ENCODE measurements at places on chromosomes 2 and 18.

DNA sequence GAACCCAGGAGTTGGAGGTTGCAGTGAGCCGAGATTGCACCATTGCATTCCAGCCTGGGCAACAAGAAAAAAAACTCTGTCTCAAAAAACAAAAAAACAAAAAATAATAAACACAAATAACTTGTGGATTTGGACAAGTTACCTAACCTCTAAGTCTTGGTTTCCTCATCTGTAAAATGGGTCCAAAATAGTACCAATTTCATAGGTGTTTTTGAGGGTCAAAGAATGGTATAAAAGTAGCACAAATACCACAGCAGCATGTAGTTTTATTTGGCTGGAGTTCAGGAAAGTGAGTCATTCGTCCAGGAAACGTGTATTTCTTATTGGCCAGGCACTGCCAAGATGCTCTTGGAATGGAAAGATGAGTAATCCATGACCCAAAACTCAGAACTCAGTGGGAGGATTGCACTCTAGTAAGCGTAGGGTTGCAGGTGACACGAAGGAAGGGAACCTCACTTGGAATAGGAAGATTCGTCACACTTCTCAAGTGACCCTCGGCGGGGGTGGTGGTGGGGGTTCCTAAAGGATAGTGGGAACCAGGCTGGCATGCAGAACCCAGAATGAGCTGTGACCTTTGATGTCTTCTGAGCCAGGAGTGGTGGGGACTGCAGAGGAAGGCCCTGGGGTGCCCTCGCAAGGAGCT lies 24.4 kb downstream of the GRHL1 start:
- no peak for DNase-seq

- DNase-seq = no peak
Observed at GRCh38 chr2:38432820-38433606, 55.9 kb upstream of the ATL2 start.

DNA sequence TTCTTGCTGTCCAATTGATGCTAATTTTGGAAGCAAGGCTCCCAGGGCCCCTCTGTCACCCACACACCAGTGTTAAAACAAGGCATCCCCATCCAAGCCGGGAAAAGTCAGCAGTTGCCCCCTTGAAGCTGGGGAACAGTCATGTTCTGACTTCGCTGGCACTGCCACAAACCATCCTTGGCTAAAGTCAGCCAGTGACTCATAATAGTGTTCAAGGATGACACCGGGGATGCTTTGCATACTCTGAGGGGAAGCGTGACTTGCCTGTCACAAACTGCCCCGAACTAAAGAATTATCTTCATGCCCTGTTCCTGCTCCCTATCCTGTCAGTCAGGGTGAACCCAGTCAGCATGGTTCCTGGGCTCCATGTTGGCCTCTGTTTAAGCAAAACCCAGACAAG lies 37.0 kb downstream of the TGFA start:
- no peak for DNase-seq

DNA sequence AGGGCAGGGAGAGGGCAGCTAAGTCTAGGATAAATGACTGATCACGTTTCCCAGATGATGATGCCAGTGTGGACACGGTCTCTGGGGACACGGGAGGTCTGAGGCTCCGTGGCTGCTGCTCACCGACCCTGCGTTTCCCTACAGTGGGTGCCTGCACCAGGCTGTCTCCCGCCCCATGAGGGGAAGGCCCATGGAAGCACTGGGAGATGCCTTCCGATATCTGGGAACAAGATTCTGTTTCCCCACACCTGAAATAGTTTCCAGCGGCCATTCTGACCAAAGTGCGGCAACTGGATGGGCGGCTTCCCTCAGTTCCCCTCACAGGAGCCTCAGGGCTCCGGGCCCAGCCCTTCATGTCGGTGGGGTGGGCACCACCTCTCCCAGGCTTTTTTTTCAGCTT lies 83.1 kb downstream of the EDAR start:
- no peak for DNase-seq

GRCh38 chr2:234673961-234674759 lies 177.3 kb upstream of the ARL4C start:
- no peak for DNase-seq

GRCh38 chr18:74378179-74378682 lies 62.6 kb downstream of the C18orf63 start:
- no peak for DNase-seq

DNA sequence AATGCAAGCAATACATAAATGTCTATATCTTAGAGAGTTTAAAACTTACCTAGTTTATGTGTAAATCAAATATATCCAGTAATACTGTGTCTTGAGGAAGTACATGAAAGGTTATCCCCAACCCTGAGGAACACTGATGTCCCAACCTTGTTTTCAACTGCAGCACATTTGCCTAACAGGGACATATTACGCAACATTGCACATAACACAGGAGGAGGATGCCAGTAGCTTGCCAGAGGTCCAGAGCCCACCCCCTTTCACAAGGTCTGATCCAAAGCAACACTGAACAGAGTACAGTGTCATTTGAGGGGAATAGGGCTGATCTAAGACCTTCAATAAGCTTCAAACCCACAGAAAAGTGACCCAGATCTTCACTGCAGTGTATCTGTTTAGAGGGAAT lies 678.5 kb downstream of the ARHGAP15 start:
- DNase-seq = no peak

- DNase-seq = no peak
Observed at GRCh38 chr2:237447496-237447895, 33.5 kb upstream of the COL6A3 start.

DNA sequence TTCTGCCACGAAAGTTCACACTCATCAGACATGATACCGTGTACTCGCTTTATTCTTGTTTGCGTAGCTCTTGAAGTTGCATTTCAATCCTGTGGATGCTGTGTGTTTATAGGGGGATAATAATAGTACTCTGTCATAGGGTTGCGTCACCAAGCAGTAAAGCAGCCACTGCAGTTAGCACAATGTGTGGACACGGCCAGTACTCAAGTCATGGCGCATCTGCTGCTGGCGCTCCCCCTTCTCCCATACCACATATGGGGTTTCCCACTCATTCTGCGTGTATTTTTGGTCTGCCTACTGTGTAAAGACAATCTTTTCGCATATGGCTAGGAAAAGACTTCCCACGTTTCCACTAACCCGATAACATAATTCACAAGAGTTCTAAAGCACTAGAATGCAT lies 2.1 kb upstream of the ZBTB14 start:
- DNase-seq = no peak

- DNase-seq = no peak
Observed at GRCh38 chr2:22887845-22888244, 497.1 kb upstream of the KLHL29 start.

- DNase-seq = no peak
Observed at GRCh38 chr2:196431076-196431475, 208.4 kb upstream of the CCDC150 start.

DNA sequence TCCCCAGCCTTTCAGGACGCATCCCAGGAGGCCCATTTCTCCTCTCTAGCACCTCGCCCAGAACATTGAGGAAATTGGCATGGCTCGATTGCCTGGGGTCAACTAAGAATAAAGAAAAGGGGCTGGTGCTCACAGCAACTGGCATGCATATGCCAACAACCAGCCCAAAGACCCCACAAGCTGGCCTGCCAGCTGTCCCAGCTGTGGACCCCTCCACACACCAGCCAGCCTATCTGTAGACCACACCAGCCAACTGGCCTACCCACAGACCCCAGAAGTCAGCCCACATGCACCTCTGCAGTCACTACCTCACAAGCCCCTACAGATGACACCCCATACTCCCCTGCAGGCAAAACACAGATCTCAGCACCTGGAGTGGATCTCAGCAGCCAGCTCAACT lies 123.8 kb upstream of the ID2 start:
- no peak for DNase-seq

DNA sequence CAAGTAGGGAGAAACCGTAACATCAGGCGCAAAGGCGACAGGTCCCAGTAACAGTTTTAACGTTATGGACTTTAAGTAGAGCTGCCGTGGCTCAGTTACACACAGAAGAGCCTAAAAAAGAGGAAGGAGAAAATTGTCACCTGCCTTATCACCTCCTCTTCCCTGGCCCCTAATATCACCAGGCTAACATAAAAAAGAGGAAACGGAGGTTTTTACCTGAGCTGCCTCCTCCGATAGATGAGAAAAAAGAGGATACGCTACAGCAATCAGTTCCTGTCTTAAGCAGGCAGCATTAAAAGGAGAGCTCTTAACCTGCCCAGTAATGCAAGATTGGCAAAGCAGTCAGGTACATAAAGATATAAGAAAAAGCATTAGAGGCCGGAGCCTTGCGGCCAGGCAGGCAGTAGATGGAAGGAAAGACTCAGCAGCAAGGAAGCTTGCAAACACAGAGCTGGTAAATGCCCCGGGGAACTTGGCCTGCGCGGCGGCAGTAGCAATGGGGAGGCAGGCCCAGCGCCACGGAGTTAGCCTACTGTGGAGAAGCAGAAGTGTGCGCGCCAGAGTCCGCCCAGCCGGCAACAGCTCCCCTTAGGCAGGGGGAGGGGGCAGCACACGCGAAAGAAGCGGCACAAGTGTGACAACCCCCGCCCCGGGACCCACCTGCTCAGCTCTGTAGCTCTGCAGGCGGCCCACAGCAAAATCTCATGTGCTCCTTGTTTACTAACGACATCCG lies 116.3 kb upstream of the SCN7A start:
- no peak for DNase-seq

DNA sequence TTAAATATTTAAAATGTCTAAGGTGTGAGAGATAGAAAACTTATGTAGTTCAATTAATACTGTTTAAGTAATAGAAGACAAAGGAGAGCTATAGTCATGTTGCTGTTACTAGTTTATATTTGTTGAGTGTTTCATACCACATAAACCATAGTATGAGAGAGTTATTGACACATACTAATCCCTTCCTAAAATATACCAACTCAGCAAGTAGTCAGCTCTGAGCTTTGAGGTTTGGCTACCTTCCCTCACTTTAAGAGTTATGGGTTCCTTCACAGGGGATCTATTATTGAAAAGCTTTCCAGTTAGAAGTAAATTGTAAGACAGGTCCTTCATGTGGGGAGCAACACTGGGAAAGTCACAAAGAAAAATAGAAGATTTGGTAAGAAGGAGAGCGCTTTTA lies 701.6 kb upstream of the ZEB2 start:
- no peak for DNase-seq

GRCh38 chr2:104834431-104835153 lies 19.3 kb upstream of the POU3F3 start:
- DNase-seq = no peak

DNA sequence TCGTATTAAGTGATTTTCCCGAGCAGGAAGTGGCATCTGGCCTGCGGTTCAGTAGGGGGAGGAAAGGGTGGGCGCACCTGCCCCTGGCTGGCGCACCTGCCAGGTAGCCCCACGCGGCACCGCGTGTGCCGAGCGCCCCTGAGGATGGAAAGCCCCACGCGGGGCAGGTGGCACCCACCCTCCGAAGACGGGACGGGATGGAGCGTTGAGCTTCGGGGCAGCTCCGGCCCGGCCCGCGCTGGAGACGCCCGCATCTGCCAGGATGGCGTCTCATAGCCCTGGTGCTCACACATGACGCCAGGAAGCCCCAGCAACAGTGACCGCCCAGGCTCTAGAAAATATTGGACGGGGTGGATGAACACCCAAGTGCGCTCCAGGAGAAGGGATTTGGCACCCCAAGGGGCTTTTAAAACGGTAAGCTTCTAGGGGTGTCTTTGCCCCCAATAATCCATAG lies 2.5 kb upstream of the NFATC1 start:
- DNase-seq = no peak

DNA sequence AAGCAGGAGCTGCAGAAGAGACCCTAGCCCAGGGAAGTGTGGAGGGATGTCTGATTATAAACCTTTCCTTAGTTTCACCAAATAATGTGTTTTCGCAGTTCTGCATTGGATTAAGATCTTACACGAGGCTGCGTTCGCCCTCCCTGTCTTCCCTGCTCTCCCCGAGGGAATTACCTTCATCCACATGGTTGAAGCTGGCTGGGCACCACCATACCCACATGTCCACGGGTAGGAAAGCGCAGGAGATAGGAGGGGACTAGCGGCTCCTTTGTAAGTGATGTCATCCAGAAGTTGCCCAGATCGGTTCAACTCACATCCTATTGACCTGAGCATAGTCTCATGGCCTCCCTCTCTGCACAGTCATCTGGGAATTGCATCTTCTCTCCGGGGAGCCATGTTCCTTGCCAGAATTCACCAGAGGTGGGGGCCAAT lies 1.1 kb downstream of the TTL start:
- no peak for DNase-seq

GRCh38 chr2:85747441-85747840 lies 6.3 kb upstream of the ATOH8 start:
- no peak for DNase-seq

GRCh38 chr2:160884056-160884455 lies 276.2 kb upstream of the TANK start:
- no peak for DNase-seq

- DNase-seq = no peak
Observed at GRCh38 chr2:80238692-80239469, 65.7 kb downstream of the LRRTM1 start.

- no peak for DNase-seq
Observed at GRCh38 chr2:179020156-179020750, 29.7 kb downstream of the CCDC141 start.

DNA sequence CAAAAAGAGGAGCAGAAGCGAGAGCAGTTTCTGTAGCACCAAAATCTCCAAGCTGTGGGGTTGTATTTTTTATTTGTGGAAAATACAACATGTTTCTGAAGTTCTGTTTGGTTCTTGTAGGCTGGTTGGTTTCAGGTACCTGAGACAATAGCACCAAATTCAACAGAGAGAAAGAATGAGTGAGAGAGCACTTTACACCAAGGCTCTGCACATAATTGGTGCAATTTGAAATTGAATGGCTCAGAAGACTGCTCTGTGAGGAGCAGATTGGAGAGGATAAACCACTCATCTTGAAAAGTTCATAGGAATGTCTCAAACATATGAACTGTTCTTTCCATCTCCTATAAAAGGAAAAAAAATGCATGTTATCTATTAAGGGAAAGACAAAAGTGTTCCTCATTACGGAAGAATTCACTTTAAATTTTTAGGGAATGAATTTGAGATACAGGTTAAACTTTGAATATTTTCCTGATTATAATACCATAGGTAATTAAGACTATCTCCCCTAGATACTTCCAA lies 175.1 kb downstream of the ATAD2B start:
- DNase-seq = no peak

GRCh38 chr2:79100285-79100684 lies 12.5 kb upstream of the REG1B start:
- DNase-seq = no peak

DNA sequence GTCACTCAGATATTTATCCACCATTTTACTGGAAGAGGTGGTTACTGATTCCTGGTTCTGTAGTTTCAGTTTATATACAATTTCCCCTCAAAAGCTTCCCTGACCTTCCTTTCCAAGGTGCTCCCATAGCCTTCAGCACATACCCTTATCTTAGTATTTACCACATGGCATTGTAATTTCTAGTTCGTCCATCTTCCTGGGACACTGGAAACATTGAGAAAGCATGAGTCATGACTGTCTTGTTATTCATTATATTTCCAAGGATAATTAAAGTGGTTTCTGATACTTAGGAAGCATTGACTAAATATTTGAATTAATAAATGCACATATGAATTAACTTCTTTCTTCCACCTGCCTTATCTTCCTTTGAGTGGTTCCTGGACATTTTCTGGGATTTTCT lies 203.8 kb downstream of the ETAA1 start:
- no peak for DNase-seq
